Stomach (tissue), 19 donors: ENCODE measurements at places on chromosomes 16 and 17. TPM values are rescaled to one million over a fixed set of nuclear protein-coding genes. Genes with fewer than 3 reads are reported as not detected.

- H3K27me3 ChIP-seq, result no peaks in the 10 kb centered on the region
- peak overlapping the region; percentile 89 for H3K27ac ChIP-seq
- peaks cover 41% of the 10 kb centered on the region for H3K4me1 ChIP-seq
- peak overlapping the region; percentile 71 for H3K4me3 ChIP-seq
Measured at GRCh38 chr16:71540-72401, 660 bp downstream of the RHBDF1 start.

DNA sequence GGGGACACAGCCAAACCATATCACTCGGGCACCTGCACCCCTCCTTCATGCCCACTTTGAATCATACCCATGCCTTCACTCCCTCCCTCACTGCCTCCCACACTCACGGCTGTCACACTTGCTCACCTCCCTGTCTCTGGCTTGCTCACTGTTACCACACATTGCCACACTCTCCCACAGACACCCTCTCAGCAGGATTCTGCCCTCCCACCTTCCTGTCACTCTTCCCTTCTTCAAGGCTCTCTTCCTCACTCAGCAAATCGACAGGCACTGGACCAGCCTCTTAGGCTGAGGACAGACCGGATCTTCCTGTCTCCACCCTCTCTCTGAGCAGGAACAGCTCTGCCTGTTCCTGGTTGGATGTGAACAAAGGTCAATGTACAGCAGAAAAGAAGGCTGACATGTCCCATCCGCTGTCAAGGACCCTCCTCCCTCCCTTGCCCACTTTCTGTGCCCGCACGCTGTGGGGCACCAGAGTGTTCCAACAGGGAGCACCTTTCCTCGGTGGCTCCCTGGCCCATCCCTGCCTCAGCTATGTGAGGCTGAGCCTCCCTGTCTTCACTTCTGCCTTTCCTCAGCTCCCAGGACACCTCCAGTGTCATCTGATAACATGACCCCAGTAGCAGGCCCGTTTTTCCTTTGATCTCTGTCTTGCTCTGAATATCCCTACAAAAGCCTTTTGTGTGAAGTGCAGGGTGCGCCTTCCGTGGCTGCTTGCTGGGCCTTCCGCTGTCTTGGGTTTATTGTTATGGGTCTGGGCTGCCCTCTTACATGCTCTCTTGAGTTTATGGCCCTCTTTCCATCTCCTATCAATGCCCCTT, 47.0 kb downstream of the CCDC182 start:
- no peak overlapping the region for H3K27ac ChIP-seq
- H3K4me1 ChIP-seq, result no peaks in the 10 kb centered on the region
- no peaks in the 10 kb centered on the region for H3K36me3 ChIP-seq
- no peaks in the 10 kb centered on the region for H3K27me3 ChIP-seq

DNA sequence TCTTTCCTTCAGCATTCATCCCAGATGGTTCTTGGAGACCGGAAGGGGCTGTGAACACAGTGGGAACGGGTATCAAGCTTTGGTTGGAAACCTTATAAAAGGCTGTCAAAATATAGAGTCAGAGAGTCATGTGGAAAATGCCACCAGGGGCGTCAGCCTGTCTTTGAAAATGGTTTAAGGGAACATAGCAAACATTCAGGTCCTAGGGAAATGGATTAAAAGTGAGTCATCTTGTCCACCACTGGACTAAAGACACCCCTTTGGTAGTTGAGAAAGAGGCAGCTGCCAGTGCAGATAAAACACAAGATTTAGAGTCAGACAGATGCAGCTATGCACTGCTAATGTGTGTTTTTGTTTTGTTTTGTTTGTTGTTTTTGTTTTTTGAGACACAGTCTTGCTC, 47.8 kb upstream of the BCO1 start:
- no peak overlapping the region for H3K4me3 ChIP-seq
- no peaks in the 10 kb centered on the region for H3K36me3 ChIP-seq
- no peaks in the 10 kb centered on the region for H3K27me3 ChIP-seq
- H3K27ac ChIP-seq, result no peak overlapping the region

DNA sequence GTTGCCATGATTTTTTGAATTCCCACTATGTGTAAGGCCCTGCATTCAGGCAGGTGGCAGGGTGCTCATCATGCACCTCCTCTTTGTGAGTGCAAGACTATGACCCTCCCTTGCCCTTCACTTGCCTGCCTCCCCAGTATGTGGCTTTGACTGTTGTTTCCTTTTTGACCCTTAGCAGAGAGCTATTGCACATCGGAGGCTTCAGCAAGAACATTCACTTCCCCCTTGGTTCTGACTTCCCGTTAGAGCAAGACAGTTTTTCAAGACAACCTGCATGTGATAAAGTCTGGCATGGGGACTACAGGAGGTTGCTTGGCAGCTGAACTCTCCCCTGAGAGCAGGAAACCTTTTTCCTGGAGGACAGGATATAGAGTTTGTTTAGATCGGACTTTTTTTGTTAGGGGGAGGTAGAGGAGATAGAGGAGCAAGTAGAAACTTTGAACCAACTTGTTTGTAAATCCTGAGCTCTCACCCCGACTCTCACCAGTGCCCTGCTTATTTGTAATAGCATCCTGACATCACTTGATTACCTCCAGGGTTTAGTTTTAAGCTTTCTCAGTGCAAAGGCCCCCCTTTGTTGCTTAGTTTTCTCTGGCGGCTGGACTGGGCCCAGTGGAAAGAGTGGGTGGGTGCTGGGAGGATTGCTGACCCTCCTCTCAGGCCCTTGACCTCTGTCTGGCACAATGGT, 34.3 kb downstream of the LIMD2 start:
- H3K4me3 ChIP-seq, result no peak overlapping the region
- H3K27me3 ChIP-seq, result no peaks in the 10 kb centered on the region
- peaks cover 92% of the 10 kb centered on the region for H3K36me3 ChIP-seq
- DNase-seq, result no peak

- H3K4me1 ChIP-seq, result no peaks in the 10 kb centered on the region
- no peak overlapping the region for H3K27ac ChIP-seq
- H3K4me3 ChIP-seq, result no peak overlapping the region
- H3K36me3 ChIP-seq, result no peaks in the 10 kb centered on the region
- no peak for DNase-seq
Measured at GRCh38 chr16:66164581-66165247, 201.8 kb upstream of the CDH5 start.

GRCh38 chr16:30052671-30053372, 12.7 kb upstream of the ALDOA start:
- no peaks in the 10 kb centered on the region for H3K36me3 ChIP-seq
- DNase-seq, result peak; percentile 97
- H3K27me3 ChIP-seq, result no peaks in the 10 kb centered on the region
- H3K4me1 ChIP-seq, result peaks cover 32% of the 10 kb centered on the region

DNA sequence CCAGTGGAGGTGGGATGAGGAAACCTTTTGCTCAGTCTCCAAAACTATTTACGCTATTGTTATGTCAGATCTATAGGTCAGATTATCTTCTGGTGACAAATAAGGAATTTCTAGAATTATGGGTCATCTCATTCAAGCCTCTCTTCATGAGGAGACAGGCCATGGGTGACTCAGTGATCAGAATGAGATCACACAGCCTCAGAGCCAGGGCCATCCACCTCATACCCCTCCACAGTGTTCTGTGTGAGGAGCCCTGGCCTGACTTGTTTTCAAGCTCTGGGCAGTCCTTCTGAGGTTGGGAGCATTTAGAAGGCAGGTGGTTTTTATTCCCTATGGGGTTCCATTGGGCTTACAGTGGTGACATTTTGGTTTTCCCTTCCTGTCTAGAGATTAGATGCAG, 26.5 kb downstream of the YPEL2 start:
- peak overlapping the region; percentile 46 for H3K27ac ChIP-seq
- peaks cover 98% of the 10 kb centered on the region for H3K4me1 ChIP-seq
- no peak overlapping the region for H3K4me3 ChIP-seq
- H3K27me3 ChIP-seq, result no peaks in the 10 kb centered on the region
- DNase-seq, result no peak

- peak; percentile 70 for DNase-seq
- no peaks in the 10 kb centered on the region for H3K36me3 ChIP-seq
- H3K27me3 ChIP-seq, result no peaks in the 10 kb centered on the region
- H3K4me3 ChIP-seq, result peak overlapping the region; percentile 78
- H3K27ac ChIP-seq, result peak overlapping the region; percentile 96
Measured at GRCh38 chr16:56610017-56610608, 1.7 kb downstream of the MT2A start.

GRCh38 chr16:1438229-1439057, 5.9 kb downstream of the CCDC154 start:
- H3K4me3 ChIP-seq, result no peak overlapping the region
- no peak for DNase-seq
- H3K27ac ChIP-seq, result no peak overlapping the region
- H3K4me1 ChIP-seq, result no peaks in the 10 kb centered on the region
- no peaks in the 10 kb centered on the region for H3K36me3 ChIP-seq

- H3K27ac ChIP-seq, result peak overlapping the region; percentile 78
- no peaks in the 10 kb centered on the region for H3K36me3 ChIP-seq
- DNase-seq, result peak; percentile 89
- H3K27me3 ChIP-seq, result peaks cover 6% of the 10 kb centered on the region
Measured at GRCh38 chr17:3965118-3965800, 1.0 kb upstream of the ATP2A3 start.

- H3K27me3 ChIP-seq, result no peaks in the 10 kb centered on the region
- no peak for DNase-seq
- H3K36me3 ChIP-seq, result peaks cover 8% of the 10 kb centered on the region
- H3K27ac ChIP-seq, result no peak overlapping the region
- H3K4me3 ChIP-seq, result no peak overlapping the region
Measured at GRCh38 chr16:600781-601180, 10.9 kb downstream of the RAB40C start.

GRCh38 chr16:1439058-1439698, 5.2 kb downstream of the CCDC154 start:
- H3K4me3 ChIP-seq, result no peak overlapping the region
- no peak for DNase-seq
- H3K27me3 ChIP-seq, result no peaks in the 10 kb centered on the region
- no peaks in the 10 kb centered on the region for H3K4me1 ChIP-seq
- H3K27ac ChIP-seq, result no peak overlapping the region

DNA sequence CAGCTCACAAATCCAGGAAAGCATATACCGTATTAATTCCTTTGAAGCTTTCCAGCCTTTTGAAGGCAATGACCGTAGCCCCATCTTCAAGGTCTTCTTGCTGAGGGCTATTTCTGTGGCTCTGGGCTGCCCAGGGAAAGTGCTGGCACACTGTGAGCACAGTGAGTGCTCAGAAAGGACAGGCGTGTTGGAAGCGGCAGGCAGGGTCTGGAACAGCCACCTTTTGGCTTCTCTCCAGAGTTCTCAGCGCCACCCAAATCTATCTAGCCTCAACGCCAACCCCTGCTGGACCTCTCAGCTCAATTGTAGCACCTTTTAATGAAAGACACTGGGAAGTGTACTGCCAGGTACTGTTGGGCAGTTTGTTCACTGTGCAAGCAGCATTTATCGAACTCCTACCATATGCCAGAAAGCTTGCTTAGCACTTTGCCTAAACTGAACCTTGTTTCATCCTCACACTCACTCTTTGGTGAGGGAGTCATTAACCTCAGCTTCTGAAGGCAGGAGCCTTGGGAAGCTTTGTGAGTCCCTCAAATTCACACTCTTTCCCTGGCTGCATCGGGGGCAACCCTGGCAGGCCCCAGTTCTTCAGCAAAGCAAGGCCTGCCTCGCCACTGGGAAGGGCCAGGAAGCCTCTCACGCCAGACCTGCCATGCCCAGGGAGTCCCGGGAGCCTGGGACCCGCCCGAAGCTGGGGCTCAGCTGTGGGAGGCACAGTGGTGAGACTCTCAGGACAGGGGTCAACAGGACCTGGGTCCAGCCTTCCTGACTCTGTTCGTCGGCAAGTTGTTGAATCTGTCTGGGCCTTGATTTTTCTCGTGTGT, 13.5 kb upstream of the CIBAR2 start:
- no peaks in the 10 kb centered on the region for H3K27me3 ChIP-seq
- H3K4me3 ChIP-seq, result no peak overlapping the region
- no peaks in the 10 kb centered on the region for H3K36me3 ChIP-seq
- H3K4me1 ChIP-seq, result peaks cover 31% of the 10 kb centered on the region
- H3K27ac ChIP-seq, result peak overlapping the region; percentile 62

DNA sequence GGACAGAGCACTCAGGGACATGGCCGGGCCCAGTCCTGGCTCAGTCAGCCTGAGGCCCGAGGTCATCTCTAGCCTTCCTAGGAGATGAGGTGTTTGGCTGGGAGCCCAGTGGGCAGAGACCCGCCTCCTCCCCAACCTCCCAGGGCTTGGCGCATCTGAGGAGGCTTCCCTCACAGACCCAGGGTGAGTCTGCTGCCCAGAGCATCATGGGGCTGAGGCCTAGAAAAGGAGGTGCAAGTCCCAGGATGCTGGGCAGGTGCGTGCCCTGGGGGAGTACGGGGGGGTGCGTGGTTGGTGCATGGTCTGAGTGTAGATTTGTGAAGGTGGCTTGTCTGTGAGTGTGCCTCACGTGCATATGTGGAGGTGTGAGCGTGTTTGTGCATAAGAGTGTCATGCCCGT, 4.7 kb downstream of the PDE6G start:
- H3K27me3 ChIP-seq, result peaks cover 27% of the 10 kb centered on the region
- H3K27ac ChIP-seq, result no peak overlapping the region
- H3K4me1 ChIP-seq, result peaks cover 11% of the 10 kb centered on the region
- H3K4me3 ChIP-seq, result no peak overlapping the region
- H3K36me3 ChIP-seq, result no peaks in the 10 kb centered on the region

DNA sequence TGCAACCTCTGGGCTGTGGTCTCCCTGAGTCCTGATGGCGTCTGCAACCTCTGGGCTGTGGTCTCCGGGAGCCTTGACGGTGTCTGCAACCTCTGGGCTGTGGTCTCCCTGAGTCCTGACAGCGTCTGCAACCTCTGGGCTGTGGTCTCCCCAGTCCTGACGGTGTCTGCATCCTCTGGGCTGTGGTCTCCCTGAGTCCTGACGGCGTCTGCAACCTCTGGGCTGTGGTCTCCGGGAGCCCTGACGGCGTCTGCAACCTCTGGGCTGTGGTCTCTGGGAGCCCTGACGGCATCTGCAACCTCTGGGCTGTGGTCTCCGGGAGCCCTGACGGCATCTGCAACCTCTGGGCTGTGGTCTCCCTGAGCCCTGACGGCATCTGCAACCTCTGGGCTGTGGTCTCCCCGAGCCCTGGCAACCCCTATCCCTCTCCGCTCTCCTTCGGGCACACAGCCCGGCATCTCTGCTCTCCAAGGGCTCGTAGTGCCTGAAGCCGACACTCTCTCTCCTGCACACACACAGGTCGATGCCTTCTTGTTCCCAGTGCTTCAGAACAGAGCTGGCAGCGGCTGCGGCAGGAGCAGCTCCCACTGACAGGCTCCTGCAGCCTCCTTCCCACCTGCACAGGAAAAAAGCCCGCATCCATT, 45.6 kb downstream of the METRNL start:
- no peak for DNase-seq
- no peak overlapping the region for H3K4me3 ChIP-seq

GRCh38 chr16:65884018-65884417, 482.5 kb upstream of the CDH5 start:
- H3K4me1 ChIP-seq, result no peaks in the 10 kb centered on the region
- no peak overlapping the region for H3K4me3 ChIP-seq
- no peaks in the 10 kb centered on the region for H3K36me3 ChIP-seq
- DNase-seq, result no peak
- H3K27ac ChIP-seq, result no peak overlapping the region

- H3K4me1 ChIP-seq, result no peaks in the 10 kb centered on the region
- H3K27me3 ChIP-seq, result peaks cover 37% of the 10 kb centered on the region
- no peak for DNase-seq
- H3K36me3 ChIP-seq, result no peaks in the 10 kb centered on the region
- no peak overlapping the region for H3K4me3 ChIP-seq
Measured at GRCh38 chr16:2743007-2743810, 9.2 kb upstream of the SRRM2 start.

GRCh38 chr17:3917391-3917931, 1.2 kb upstream of the P2RX1 start:
- H3K36me3 ChIP-seq, result no peaks in the 10 kb centered on the region
- peak overlapping the region; percentile 63 for H3K27ac ChIP-seq
- peaks cover 61% of the 10 kb centered on the region for H3K4me1 ChIP-seq
- no peaks in the 10 kb centered on the region for H3K27me3 ChIP-seq
- no peak overlapping the region for H3K4me3 ChIP-seq

TBC1D3H gene
- not detected for total RNA-seq

EVPL gene
- 5.5 TPM for total RNA-seq

GJD3 gene
- total RNA-seq, result not detected

SOST gene
- total RNA-seq, result not detected

CMTR2 gene
- total RNA-seq, result 8.8 TPM

CHST6 gene
- total RNA-seq, result not detected

GRB7 gene
- total RNA-seq, result 33.3 TPM

GPR179 gene
- not detected for total RNA-seq
